ENCODE measurements at places on chromosomes 1 and 21.
A peak's percentile ranks its signal among the peaks of the same experiment; 100 is the strongest.

DNA sequence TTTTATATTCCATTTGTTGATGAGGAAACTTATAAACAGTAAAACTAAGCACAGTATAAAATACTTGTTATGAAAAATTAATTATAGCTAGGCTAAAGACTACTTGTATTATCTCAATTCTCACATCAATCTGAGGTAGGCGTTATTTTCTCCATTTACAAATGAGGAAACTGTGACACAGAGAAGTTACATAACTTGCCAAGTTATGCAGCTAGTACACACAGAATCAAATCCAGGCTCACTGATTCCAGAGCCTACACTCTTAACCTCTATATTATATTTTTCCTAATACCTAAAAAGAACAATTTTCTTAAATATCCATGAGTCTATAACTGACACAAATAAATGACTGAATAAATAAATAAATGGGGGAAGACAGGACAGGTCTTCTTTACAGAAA is 11.2 kb upstream of the VPS45 start:
- no peak for DNase-seq

- peak; percentile 12 for DNase-seq
Observed at GRCh38 chr21:45590246-45590725, 48.0 kb upstream of the SLC19A1 start.

- DNase-seq: no peak
Observed at GRCh38 chr21:32844653-32845436, 73.3 kb upstream of the PAXBP1 start.

DNA sequence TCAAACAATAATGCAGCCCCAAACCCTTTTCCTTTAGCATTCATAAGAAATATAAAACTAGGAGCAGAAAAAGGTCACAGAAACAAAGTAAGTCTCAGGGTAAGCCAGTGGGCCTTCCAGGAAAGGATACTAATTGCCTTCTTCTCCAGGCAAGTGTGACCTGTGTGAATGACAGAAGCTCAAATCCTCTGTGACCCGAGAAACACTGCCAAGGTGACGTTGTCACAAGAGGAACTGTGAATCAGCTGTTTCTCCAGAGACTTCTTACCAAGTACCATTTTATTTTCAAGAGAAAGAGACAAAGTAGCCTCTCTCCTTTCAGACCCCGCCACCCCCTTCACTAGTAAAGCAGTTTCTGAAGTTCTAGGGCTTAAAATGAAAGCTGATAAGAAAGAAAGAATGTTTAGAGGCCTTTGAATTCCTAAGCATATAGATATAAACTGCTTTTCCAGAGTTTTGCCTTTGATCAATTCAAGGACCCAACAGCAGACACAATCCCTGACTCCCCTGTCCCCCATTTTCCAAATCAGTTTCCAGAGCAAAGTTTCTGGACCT is 155.6 kb downstream of the NUF2 start:
- peak; percentile 67 for DNase-seq

GRCh38 chr1:17998889-17999288 is 108.7 kb upstream of the IGSF21 start:
- no peak for DNase-seq

GRCh38 chr1:167617153-167618147 is 12.6 kb upstream of the RCSD1 start:
- peak; percentile 32 for DNase-seq

GRCh38 chr1:20469406-20470076 is 16.5 kb downstream of the CAMK2N1 start:
- DNase-seq: no peak

- no peak for DNase-seq
Observed at GRCh38 chr1:180247580-180247979, 17.5 kb downstream of the LHX4 start.
